ENCODE measurements at places on chromosomes 4 and X. TPM values are rescaled to one million over a fixed set of nuclear protein-coding genes. Genes with fewer than 3 reads are reported as not detected.

NUP62CL gene
- total RNA-seq, result 6.1 TPM

SYTL5 gene
- total RNA-seq, result 4.1 TPM

PFKFB1 gene
- total RNA-seq, result not detected

USP17L29 gene
- total RNA-seq, result not detected

SMIM10L2A gene
- 6.0 TPM for total RNA-seq

DLG3 gene
- total RNA-seq, result 67.5 TPM

HCCS gene
- total RNA-seq, result 17.4 TPM

TMPRSS11D gene
- 0.71 TPM for total RNA-seq

SH2D1A gene
- total RNA-seq, result not detected

XG gene
- 5.5 TPM for total RNA-seq

RBPJ gene
- total RNA-seq, result 197 TPM

FAM184B gene
- 20.3 TPM for total RNA-seq

GPM6B gene
- total RNA-seq, result 321 TPM

DRP2 gene
- 3.7 TPM for total RNA-seq

PRR32 gene
- total RNA-seq, result 0.60 TPM

PPP4R3C gene
- total RNA-seq, result not detected

GAGE1 gene
- not detected for total RNA-seq

RHOXF2B gene
- not detected for total RNA-seq

CCSER1 gene
- 85.6 TPM for total RNA-seq

NIPAL1 gene
- 35.3 TPM for total RNA-seq

CACNA1F gene
- total RNA-seq, result 27.9 TPM

QDPR gene
- 139 TPM for total RNA-seq

TADA2B gene
- 28.3 TPM for total RNA-seq

RGN gene
- total RNA-seq, result 11.4 TPM

GABRG1 gene
- 4.1 TPM for total RNA-seq

GAGE2A gene
- not detected for total RNA-seq

VSIG1 gene
- 0.33 TPM for total RNA-seq

HMGN5 gene
- total RNA-seq, result 8.7 TPM

PPARGC1A gene
- 40.5 TPM for total RNA-seq

COL4A5 gene
- 92.6 TPM for total RNA-seq

FRMPD4 gene
- 2.0 TPM for total RNA-seq

REPS2 gene
- total RNA-seq, result 18.8 TPM

EDA2R gene
- 2.6 TPM for total RNA-seq

MAGEC1 gene
- total RNA-seq, result not detected

FGF13 gene
- 42.1 TPM for total RNA-seq

XAGE2 gene
- not detected for total RNA-seq

PPEF2 gene
- total RNA-seq, result 12.3 TPM

NDP gene
- total RNA-seq, result 13.5 TPM

CT45A6 gene
- total RNA-seq, result not detected

STK32B gene
- total RNA-seq, result 11.7 TPM

TMEM33 gene
- total RNA-seq, result 63.3 TPM

PLAC8 gene
- 3.0 TPM for total RNA-seq

All from camera-type eye (tissue), 1 donor.